Activated CD8-positive, alpha-beta memory T cell treated with anti-CD3 and anti-CD28 coated beads, Interleukin-2, amount 50 U/mL, for 4 hours (primary cell): ENCODE measurements at places on chromosomes 11 and 22.

DNA sequence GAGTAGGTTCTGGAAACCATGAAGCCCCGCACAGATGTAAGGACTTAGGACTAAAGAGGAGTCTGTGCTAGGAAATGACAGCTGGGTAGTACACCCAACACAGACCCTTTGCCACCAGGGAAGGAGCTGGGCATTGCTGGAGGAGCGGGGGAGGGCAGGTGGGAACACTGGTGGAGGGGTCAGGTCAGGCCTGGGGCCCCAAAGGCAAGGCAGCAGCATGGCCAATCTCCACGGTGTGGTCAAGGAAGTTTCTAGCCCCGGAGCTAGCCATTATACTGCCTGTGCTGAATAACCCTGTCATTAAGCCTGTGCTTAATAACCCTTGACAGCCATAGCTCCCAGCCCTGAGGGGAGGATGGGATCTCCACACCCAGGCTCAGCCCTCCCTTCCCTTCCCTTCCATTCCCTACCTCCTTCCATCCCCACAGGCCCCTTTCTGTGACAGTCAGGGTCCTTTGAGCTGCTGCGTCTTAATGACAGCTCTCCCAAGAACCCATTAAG lies 2.1 kb downstream of the TMPRSS4 start:
- DNase-seq: no peak

DNA sequence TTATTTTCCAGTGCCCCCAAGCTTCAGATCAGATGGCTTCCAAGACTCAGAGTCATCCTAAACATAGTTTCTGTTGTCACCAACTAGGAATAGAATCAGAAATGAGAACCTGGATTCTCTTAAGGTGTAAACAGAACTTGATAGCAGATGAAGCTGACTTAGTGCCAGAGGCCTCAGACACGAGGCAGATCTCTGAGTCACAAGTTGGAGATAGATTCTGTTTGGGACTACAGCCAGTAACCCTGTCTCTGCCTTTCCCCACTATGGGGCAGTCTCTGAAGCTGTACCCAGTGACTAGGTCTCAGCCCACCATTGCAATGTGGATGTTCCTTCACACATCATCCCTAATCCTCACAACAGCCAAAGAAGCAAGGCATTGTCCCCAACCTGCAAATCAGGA lies 25.4 kb downstream of the NEU3 start:
- no peak for DNase-seq

- no peak for DNase-seq
Observed at GRCh38 chr11:112966561-112966960, 5.3 kb downstream of the NCAM1 start.

DNA sequence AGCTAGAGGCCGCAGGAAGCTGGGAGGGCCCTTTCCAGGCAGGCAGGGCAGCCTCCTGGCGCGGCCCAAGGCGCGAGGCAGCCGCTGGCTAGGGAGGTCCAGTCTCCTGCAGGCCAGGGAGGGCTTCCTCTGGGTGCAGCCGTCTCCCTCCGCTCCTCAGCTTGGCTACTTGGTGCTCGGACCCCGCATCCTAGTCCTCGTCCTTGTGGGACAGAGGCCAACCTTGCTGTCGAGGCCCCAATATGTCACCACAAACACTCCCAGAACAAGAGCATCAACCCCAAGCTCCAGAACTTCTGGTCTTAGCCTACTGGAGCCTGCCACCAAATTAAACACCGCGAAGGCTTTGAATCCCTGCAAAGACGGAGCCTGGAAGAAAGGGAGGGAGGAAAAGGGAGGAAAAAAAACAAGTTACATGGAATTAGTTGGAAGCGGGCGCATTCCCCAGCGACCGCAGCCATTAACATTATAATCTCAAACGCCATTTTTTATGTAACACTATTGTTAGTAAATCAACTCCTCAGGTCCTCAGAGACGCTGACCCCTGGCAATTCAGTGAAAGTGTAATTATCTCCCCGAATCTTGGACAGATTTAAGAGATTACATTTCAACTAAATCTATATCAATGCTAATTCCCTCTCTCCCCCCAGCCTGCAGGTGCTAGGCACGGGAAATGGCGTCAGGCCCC lies 12.7 kb upstream of the PAX6 start:
- no peak for DNase-seq

DNA sequence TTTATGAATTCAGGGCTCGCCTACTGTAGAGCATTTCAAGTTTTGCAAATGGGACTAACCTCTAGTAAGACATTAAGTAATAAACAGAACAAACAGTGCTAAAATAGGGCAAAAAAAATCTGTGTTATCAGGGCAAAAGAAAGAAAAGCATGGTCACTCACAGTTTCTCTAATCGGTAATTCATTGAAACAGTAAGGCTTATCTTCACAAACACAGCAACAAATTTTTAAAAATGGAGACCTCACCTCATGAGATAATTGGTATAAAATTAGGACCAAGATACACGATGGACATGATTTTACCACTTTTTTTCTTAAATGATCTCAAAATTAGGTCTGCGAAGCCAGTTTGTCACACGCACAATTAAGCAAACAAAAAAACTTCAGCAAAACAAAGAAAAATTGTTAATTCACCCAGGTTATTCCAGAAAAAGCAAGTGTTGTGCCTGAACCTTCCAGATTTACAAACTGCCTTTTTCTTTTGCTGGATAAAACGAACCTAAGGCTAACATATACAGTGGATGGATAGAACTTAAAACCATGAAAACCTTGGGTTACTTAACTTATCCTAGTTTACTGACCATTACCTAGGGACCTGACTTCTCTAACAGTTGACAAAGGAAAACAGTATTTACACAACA lies 1.4 kb downstream of the TMEM123 start:
- DNase-seq: no peak

GRCh38 chr11:115665175-115665821 lies 161.1 kb upstream of the CADM1 start:
- no peak for DNase-seq

GRCh38 chr11:12723421-12724300 lies 49.4 kb downstream of the TEAD1 start:
- no peak for DNase-seq
